Inflammatory macrophage treated with lipopolysaccharide for 1 hour (primary cell): ENCODE measurements at places on chromosomes 1 and 21.

DNA sequence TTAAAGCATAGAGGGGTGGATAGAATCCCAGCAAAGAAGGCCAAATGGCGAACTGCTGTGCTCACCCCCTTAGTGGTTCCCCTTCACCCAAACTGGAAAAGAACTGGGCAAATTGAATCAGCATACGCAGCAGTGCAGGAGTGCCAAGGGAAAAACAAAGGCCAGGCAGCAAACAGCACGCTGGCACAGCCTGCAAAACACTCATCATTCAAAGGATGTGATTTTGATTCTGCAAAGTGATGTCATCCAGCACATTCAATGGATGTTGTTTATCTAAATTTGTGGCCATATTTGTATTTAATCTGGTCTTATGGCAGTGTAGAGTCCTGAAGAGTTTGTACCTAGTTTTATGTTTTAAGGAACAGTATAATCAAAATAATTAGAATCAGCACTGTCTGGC is 71.8 kb upstream of the ECE1 start:
- DNase-seq = no peak

- DNase-seq = peak; percentile 27
These were observed 68.7 kb upstream of the LRIF1 start for GRCh38 chr1:111032295-111032897.

DNA sequence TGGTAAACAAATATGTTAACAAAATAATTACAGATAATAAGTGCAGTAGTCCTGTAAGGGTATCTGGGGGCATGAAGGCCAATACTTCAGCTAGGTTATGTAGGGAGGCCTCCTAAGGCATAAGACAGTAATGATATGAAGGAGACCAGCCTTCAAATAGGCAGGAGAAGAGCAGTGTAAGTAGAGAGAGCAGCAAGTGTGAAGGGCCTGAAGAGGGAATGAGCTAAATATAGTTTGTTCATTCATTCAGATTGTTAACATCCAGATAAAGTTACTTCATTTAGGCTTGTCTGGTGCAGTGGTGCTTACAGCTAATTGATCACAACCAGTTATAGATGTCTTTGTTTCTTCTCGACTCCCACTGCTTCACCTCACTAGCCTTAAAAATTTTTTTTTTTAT is 71.1 kb downstream of the EPB41 start:
- DNase-seq = no peak

DNA sequence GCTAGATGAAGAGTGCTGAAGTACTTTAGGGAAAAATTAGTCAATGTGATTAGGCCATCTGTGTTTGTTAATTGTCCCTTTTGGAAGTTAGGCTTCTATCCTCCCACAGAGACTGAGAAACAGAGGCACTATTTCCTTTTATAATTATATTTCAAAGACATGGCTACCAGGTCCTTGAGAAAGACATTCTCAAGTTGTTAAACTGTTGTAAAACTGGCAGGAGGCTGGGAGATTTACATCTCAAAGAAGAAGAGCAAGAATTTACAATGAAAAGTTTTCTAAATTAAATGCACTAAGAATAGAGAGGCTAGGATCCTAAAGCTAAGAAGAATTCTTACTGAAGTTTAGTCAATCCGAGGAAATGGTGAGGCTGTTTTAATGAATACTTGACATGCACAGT is 74.0 kb upstream of the BRINP3 start:
- no peak for DNase-seq

- no peak for DNase-seq
These were observed 179.3 kb downstream of the ETS2 start for GRCh38 chr21:38984982-38985567.

DNA sequence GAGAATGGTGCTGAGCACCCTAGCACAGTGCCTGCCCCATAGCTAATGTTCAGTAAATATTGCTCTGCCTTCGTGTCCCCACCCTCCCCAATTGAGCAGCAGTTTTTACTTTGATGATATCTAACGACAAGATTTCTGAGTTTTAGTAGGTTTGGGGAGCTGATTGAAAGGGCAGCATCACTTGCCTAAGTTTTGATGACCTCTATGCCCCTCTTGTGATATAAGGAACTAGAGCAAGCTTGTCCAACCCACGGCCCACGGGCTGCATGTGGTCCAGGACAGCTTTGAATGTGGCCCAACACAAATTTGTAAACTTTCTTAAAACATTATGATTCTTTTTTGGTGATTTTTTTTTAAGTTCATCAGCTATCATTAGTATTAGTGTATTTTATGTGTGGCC is 1.6 kb downstream of the CNIH4 start:
- DNase-seq = peak; percentile 53

DNA sequence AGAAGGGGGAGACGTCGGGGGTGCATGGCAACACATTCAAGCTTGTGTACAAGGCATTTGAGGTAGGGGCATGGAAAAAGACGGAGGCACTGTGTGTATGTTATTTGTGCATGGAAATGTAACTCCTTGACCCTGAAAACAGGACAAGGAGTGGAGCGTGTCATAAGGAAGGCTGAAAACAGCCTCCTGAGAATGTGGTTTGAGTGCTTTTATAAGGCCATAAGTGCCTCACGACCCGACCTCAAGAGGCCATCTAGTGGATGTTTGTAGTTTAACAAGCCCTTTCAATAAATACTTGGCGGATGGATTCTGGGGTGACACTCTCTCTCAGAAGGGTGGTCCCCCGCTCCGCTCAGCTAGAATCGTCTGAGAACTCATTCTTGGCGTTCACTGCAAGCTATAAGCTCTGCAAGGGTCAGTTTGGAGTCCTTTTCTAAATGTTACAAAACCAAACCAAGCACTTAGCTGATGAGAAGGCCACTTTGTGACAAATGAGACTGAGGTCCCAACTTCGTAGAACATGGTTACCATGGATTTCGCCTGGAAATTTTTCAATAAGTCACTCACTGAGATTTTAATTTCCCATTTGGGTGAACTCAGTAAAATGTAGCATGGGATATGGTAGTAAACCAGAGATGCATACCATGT is 38.8 kb upstream of the CLCA4 start:
- no peak for DNase-seq

DNA sequence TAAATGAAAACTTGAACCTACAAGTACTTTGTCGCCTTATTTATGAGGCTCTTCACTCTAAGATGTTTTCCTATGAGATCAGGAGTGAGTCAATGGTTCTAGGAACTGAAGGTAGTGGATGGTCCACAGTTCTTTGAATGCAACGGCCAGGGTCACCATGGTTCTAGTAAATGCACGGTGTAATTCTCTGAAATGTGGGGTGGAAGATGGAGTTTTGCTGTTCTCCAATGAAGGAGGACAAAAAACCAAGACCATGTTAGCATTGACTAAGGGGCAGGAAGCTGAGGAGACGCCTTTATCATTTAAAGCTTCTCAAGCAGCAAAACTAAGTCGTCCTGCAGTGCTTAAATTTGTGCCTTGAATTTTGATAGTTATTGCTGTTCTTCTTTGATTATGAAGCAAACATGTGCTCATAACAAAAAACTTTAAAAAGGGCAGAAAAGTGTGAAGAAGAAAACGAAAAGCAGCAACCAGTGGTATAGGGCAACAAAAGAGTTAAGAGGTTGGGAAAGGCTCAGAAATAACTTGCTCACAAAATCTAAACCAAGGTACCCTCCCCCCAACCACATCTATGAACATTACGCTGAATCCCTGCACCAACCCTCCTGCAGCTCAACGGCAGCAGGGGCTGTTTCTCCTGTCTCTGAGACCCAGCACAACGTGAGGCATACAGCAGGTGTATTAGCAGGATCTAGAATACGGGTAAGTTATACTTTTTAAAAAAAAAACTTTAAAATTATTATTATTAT is 85.0 kb downstream of the MRPL37 start:
- no peak for DNase-seq

DNA sequence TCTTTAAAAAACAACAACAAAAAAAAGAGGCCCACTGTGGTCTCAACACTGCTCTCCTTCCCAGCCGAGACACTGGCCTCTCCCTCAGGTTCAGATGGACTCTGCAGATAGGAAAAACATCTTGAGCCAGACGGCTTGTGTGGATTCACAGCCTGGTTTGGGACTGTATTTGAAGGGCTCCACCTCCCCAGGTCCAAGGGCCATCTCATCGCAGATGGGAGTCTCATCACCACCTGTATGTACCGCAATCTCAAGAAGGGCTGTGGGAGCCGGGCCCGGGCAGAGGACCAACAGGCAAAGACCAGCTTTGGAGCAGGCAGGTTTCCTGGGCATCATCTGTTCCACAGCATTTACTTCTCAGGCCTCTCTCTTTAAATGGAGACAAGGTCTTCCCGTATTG is 10.3 kb downstream of the ZBTB48 start:
- no peak for DNase-seq

GRCh38 chr1:173572201-173572873 is 30.5 kb downstream of the SLC9C2 start:
- DNase-seq = no peak

DNA sequence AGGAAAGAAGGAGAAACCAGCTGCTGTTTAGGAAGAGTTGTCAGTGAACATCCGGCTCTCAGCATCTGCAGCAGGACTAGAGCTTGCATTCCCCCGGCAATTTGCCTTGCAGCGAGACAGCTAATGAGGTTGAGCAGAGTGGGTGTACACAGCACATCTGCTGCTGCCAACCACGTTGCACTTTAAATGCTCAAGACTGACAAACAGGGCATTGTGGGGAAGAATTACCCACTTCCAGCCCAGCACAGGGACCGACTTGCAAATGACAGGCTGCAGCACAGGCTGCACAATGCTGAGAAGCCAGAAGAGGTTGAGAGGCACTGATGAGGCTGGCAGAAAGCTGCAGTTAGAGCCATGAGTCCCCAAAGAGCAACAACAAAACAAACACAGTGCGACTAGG is 47.5 kb upstream of the PLA2G2C start:
- no peak for DNase-seq

- no peak for DNase-seq
These were observed 20.6 kb downstream of the PGLYRP3 start for GRCh38 chr1:153292185-153292584.

DNA sequence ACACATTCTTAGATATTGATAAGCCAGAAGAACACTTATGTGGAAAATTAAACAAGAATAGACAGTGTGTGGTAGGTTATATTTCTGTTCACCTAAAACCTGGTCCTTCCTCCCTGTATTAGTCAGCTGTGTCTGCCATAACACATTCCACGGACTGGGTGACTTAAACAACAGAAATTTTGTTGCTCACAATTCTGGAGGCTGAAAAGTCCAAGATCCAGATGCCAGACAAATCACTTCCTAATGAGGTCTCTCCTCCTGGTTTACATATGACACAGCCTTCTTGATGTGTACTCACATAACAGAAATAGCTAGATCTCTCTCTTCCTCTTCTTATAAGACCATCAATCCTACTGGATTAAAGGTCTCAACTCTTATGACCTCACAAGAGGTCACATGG is 25.7 kb downstream of the JMJD4 start:
- no peak for DNase-seq

GRCh38 chr21:14603202-14603601 is 57.1 kb upstream of the SAMSN1 start:
- DNase-seq = peak; percentile 39

DNA sequence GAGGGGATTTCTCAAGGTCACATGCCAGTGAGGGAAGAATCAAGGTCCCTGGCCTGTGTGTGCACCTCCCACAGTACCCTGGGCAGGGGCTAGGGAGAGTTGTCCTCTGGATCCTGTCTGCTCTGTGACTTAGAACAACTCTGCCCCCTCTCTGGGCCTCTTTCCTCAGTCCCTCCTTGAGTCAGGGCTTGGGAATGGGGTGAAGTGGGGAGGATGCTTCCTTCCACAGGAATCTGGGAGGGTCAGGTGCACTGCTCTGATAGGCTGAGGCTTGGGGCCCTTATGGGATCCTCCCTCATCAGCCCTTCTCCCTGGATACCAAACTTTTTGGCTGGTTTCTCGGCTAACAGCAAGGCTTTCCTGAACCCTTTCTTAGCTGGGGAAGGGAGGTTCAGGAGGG is 2.5 kb downstream of the TRNP1 start:
- DNase-seq = no peak

- peak; percentile 23 for DNase-seq
These were observed 3.5 kb downstream of the FMO2 start for GRCh38 chr1:171188388-171189266.

DNA sequence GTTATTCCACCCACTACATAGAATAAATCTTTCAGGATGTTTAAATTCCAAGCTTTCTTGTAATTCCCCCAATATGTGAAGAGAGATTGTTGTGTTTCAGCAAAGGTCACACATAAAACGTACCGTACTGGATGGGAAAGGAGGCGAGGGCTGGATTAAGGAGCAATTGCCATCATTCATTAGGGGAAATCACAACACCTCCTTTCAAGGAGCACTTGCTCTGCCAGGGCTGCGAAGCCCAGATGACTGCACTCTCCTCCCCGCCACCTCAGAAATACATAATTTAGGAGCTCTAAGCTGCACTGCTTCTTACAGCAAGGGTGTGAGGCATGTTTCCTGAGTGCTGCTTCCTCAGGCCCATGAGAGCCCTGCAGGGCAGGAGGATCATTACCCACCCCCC is 29.6 kb downstream of the MATN1 start:
- DNase-seq = no peak

DNA sequence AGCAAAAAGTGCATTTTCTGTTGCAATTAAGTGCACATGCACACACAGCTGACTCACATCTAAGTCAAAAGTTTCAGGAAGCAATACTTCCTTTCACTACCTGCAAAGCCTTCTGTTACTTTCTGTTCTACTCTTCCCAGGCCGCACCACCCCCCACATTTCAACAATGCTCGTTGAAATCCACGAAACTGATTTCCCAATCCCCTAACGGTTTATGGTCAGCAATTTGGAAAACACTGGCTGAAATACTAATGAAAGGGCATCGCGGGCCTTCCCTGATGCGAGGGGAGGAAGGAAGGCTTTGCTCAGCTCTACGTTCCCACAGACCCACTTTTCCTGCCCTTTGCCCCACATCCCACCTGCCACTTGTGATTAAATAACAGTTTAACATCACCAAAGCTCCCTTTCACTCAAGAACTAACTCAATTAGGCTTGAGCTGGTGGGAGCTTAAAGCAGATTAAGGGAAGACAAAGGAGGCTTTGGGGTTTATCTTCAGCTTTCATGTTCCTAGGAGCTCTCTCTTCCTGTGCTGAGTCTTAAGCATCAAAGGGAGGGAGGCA is 243.2 kb upstream of the RAB4A start:
- DNase-seq = peak; percentile 75

DNA sequence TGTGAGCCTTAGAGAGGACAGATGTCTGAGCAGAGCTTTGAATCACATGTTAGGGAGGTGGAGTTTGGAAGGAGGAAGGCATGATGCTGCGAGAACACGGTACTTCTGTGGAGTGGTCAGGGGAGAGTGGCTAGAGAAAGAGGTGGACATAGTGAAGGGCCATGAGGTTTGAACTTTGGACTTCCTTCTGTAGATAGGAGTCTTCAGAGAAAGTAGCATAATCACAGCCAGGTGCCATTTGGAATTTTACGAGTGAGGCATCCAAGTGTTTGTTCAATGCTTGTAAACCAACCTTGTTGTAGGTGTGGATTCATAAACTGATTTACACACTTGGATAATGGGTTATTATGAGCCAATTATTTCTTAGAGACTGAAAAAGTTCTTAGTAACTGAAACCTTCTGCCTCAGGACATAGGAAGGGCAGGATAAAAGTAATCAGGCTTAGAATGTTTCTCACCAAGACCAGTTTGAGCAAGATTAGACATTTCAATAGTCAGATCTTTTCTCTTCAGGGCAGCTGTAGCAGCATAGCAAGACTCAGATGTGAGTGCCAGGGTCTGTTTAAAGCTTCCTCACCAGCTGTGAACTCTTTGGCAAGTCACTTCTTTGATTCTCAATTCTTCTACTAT is 83.5 kb upstream of the HMCN1 start:
- no peak for DNase-seq
